ENCODE measurements at places on chromosomes 11 and 22.

DNA sequence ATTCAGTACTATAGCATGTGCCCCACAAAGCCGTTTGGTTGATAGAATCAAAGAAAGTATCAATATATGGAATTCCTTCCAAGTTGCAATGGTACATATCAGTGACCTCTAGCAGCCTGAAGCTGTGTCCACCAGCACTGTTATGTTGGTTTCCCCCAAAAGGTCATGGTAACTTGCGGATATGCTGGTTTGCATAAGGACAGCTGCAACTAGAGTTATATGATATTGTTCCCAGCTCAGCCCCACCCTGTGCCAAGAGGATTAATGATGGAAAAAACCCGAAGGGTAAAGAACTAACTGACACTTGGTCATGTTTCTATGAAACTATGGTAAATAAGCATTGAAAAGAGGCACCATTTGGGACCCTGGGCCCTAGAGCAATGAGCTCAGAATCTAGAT is 93.5 kb downstream of the PDHX start:
- H3K36me3 ChIP-seq: peaks cover 4% of the 10 kb centered on the region
- H3K4me1 ChIP-seq: peaks cover 58% of the 10 kb centered on the region
- no peaks in the 10 kb centered on the region for H3K27me3 ChIP-seq
- no peak overlapping the region for H3K4me3 ChIP-seq
- DNase-seq: no peak
- no peak overlapping the region for H3K27ac ChIP-seq

DNA sequence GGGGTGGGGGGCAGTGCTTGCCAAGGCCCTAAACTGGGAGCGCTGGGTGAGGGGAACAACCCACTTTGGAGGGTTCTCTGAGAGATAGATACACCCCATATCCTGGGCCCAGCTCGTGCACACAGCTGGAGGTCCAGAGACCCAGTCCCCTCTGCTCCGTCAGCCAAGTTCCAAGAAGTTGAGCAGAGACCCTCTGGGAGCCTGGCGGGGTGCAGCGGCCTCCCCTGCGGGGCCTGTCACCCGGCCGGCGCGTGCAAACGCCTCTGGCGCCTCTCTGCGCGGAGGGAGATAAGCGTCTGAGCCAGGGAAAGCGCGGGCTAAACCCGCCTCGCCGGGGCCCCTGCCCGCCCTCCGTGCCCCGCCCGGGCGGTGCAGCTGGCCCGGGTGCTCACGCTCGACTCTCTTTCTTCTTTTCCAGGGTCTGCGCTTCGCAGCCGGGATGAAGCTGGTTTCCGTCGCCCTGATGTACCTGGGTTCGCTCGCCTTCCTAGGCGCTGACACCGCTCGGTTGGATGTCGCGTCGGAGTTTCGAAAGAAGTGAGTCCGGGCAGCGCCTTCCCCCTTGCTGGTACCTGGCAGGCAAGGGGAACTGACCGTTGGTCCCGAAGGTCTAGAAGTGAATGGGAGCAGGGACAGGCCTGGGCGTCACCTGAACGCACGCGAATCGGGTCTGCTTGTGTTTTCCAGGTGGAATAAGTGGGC is 540 bp downstream of the ADM start:
- H3K4me1 ChIP-seq: peaks cover 62% of the 10 kb centered on the region
- H3K36me3 ChIP-seq: peaks cover 12% of the 10 kb centered on the region
- H3K27me3 ChIP-seq: peaks cover 54% of the 10 kb centered on the region
- no peak for DNase-seq
- H3K4me3 ChIP-seq: peak overlapping the region; percentile 96

DNA sequence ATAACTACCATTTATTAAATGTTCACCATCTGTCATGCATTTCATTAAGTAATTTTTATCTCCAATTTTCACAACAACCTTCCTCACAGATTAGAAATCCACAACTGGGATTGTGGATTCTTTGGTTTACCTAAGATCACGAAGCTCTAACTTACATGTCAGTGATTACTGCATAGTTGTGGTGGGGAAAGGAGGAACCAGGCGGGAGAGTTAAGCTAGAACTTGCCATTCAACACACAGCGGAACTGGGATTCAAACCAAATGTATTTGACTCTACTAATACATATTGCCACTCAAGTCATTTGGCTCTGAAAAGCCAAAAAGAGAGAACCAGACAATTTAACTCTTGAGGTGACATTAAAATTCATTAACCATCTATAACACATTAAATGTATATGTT is 10.4 kb upstream of the LAYN start:
- no peak overlapping the region for H3K4me3 ChIP-seq
- H3K27ac ChIP-seq: no peak overlapping the region
- H3K4me1 ChIP-seq: no peaks in the 10 kb centered on the region
- DNase-seq: no peak
- peaks cover 24% of the 10 kb centered on the region for H3K27me3 ChIP-seq

DNA sequence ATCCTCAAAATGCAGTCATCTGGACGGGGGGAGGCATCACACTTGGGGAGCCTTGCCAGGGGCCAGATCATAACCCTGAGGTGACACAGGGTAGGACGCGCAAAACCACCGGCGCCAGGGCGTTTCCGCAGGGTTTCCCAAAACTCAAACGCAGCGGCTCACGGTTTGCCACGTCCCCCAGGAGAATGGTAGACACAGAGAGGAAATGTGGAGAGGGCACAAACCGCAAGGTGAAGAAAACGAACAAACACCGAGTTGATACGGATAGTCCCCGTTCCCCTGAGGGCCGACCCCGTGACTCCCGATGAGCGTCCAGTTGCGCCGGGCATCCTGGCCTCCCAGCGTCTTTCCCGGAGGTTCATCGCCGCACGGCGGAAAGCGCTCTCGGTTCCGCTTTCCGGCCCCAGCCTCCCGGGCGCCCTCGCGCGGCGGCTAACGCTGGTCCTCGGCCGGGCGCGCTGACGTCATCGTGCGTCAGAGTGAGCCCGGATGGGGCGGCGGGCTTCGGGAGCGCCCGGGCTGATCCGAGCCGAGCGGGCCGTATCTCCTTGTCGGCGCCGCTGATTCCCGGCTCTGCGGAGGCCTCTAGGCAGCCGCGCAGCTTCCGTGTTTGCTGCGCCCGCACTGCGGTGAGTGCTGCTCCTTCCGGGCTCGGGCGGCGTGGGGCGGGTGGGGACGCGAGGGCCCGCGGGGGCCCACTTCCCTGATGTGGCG is at the start of gene BIRC2:
Gene BIRC2, plus strand, starts transcription at position 467 of the 714 bp plus-strand sequence. CDS start 2,641 bp downstream, outside the sequence.
- peak; percentile 91 for DNase-seq
- peaks cover 44% of the 10 kb centered on the region for H3K4me1 ChIP-seq
- H3K27me3 ChIP-seq: no peaks in the 10 kb centered on the region
- H3K4me3 ChIP-seq: peak within 1 kb of the TSS; percentile 97
- peaks cover 39% of the 10 kb centered on the region for H3K36me3 ChIP-seq

- H3K27ac ChIP-seq: no peak overlapping the region
- H3K27me3 ChIP-seq: peaks cover 23% of the 10 kb centered on the region
- peak overlapping the region; percentile 41 for H3K4me3 ChIP-seq
- DNase-seq: no peak
- H3K36me3 ChIP-seq: no peaks in the 10 kb centered on the region
Measured at GRCh38 chr22:50305923-50306566, 1.4 kb downstream of the PLXNB2 start.

- no peaks in the 10 kb centered on the region for H3K27me3 ChIP-seq
- DNase-seq: no peak
- no peak overlapping the region for H3K27ac ChIP-seq
- no peaks in the 10 kb centered on the region for H3K36me3 ChIP-seq
- H3K4me1 ChIP-seq: no peaks in the 10 kb centered on the region
Measured at GRCh38 chr11:129427376-129427775, 51.7 kb downstream of the BARX2 start.

- peaks cover 43% of the 10 kb centered on the region for H3K4me1 ChIP-seq
- peak overlapping the region; percentile 7 for H3K4me3 ChIP-seq
- no peak for DNase-seq
- H3K36me3 ChIP-seq: peaks cover 76% of the 10 kb centered on the region
Measured at GRCh38 chr11:83175815-83176214, 17.7 kb upstream of the ANKRD42 start.

- H3K4me3 ChIP-seq: no peak overlapping the region
- H3K27me3 ChIP-seq: peaks cover 9% of the 10 kb centered on the region
Measured at GRCh38 chr22:39277142-39277607, 32.4 kb upstream of the PDGFB start.

GRCh38 chr22:44042249-44043218 is 18.4 kb downstream of the PARVB start:
- no peaks in the 10 kb centered on the region for H3K36me3 ChIP-seq
- H3K4me1 ChIP-seq: peaks cover 9% of the 10 kb centered on the region

DNA sequence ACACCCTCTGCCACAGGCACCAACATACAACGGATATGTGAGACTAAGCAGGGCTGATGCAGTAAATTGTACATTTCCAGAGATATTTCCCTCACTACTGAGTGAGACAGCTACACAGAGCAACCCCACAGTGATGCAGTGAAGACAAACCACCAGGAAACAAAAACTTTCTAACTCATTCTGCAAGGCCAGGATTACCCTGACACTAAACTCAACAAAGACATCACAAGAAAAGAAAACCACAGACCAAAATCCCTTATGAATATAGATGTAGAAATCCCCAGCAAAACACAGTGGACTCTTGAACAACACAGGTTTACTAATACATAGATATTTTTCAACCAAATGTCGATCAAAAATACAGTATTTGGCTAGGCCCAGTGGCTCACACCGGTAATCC is 1.5 kb upstream of the SLC7A4 start:
- H3K4me3 ChIP-seq: no peak overlapping the region
- DNase-seq: no peak
- peaks cover 2% of the 10 kb centered on the region for H3K36me3 ChIP-seq
- peaks cover 47% of the 10 kb centered on the region for H3K27me3 ChIP-seq

GRCh38 chr22:43308060-43308830 is 34.9 kb downstream of the SCUBE1 start:
- no peak overlapping the region for H3K4me3 ChIP-seq
- H3K36me3 ChIP-seq: peaks cover 1% of the 10 kb centered on the region
- H3K4me1 ChIP-seq: no peaks in the 10 kb centered on the region
- H3K27me3 ChIP-seq: peaks cover 45% of the 10 kb centered on the region

- H3K27me3 ChIP-seq: no peaks in the 10 kb centered on the region
- H3K36me3 ChIP-seq: peaks cover 12% of the 10 kb centered on the region
- H3K4me1 ChIP-seq: peaks cover 14% of the 10 kb centered on the region
- H3K4me3 ChIP-seq: peak overlapping the region; percentile 90
Measured at GRCh38 chr22:50581950-50582492, 628 bp downstream of the CHKB start.

- H3K36me3 ChIP-seq: no peaks in the 10 kb centered on the region
- peaks cover 17% of the 10 kb centered on the region for H3K27me3 ChIP-seq
- H3K27ac ChIP-seq: no peak overlapping the region
- no peaks in the 10 kb centered on the region for H3K4me1 ChIP-seq
- DNase-seq: no peak
Measured at GRCh38 chr11:109973486-109973885, 119.7 kb upstream of the ZC3H12C start.

DNA sequence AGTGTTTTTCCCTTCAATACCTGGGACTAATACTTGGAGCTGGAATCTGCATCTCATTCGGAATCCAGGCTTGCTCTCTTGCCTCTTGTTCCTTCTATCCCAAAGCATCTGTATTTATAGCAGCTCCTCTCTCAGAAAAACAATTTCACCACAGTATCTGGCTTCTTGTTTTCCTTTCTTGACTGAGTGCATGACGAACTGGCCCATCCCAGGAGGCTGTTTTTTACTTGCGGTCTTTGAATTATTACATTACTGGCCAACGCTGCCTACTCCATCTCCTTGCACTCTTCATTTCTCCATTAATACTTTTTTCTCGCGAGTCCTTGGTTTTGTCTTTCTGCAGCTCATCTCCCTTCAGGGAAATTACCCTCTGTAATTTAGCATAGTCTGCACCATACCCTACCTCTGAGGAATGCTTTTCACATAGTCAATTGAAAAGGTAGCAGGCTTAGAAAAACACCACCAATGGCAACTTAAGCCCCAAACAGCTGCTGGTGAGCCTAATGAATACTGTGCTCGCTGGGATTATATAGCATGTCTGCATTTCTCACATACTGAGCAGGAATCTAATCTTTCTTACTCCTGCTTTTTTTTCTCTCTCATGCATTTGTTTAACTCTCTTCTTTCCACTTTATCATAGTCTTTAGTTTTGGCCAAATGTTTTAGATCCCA is 277.4 kb upstream of the SESN3 start:
- no peak overlapping the region for H3K4me3 ChIP-seq
- DNase-seq: no peak
- no peak overlapping the region for H3K27ac ChIP-seq
- peaks cover 2% of the 10 kb centered on the region for H3K36me3 ChIP-seq
- peaks cover 46% of the 10 kb centered on the region for H3K27me3 ChIP-seq

DNA sequence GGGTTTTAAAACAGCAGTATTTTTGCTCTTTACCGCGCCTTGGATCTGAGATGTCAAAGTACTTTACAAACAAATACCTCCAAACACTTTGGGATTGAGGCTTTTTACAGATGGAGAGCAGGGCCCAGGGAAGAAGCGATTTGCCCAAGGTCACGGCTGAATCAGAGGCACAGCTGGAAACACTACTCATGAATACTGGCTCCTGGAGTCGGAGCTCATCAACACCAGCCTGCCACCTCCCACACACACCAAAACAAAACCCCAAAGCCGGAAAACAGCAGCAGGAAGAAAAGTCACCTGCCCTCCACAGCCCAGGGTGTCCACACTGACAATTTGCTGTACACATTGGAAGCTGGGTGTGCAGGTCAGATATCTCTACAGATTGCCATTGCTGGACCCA is 339.4 kb downstream of the CADM1 start:
- no peak overlapping the region for H3K27ac ChIP-seq
- H3K36me3 ChIP-seq: peaks cover 3% of the 10 kb centered on the region
- H3K4me1 ChIP-seq: peaks cover 4% of the 10 kb centered on the region
- H3K4me3 ChIP-seq: no peak overlapping the region
- DNase-seq: no peak
